ENCODE measurements at places on chromosomes 4 and X.

- DNase-seq = no peak
These were observed 49.0 kb downstream of the NIPAL1 start for GRCh38 chr4:48065587-48066052.

GRCh38 chr4:151575646-151576045 lies 166.7 kb downstream of the FHIP1A start:
- DNase-seq = no peak

DNA sequence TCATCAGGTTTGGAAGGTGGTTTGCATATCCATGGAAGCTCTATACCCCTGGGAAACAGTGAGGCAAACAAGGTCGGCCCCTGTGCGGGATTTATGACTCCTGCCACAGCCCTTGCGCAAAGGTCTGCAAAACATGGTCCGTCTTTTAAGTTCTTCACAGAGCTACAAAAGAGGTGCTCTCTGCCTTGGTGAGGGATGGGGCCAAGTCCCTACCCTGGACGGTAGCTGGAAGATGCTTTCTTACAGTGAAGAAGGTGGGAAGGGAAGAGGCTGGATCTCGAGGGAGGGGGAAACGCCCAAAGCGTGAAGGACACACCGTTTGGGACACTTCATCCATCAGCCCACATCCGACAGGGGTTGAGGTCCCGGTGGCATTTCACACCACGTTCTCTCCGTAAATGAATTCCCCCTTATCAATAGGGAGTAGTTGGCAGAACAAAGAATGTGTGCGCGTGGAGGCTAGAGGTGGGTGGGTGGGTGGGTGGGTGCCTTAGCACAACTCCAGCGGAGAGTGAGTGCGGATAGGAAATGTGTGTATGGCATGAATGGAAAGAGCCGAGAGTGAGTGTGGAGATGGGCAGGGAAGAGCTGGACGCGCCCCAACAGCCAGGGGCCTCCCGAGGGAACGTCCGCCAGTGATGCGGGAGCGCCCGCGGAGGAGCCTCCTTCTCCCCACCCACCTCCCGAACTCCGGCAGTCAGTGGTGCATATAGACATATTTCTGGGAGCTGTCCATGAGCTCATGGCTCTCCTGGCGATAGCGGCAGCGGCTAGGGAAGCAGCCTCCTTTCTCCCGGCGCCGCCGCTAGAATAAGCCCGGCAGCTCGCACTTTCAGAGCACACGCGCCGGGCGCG lies 68.3 kb downstream of the LARP7 start:
- no peak for DNase-seq

DNA sequence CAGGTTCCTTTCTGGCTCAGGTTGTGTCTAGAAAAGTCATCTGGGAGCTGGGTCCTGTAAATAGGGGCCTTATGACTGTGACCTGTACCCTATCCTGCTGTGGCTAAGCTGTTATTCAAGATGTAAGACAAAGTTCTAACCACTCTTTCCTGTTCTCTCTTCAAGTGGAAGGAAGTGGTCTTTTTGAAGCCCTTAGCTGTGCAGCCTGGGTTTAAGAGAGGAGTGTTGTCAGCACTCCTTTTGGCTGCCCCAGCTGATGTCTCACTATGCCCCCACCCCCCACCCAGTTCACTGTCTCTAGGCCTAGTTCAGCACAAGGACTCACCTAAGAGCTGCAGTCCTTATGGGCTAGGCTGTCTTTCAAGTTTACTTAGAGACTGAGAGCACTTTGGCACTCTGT lies 1069.5 kb downstream of the FAM133A start:
- peak; percentile 25 for DNase-seq

DNA sequence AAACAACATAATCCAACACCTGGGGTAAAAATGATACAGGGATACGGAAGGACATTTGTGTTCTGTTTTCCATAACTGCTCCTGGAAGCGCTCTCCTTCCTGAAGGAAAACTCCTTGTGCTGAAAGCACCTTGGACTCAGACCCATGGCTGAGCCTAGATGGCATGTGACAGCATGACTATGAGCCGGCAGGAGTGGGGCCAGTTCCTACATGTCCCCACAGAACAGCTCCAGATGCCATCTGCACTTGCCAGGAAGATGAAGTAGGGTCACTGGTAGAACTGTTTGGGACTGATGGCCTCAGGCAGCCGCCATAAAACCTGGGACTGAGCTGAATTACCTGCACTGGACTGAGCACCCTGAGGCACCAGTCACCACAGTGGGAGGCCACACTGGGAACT lies 56.0 kb upstream of the BCLAF3 start:
- DNase-seq = no peak

DNA sequence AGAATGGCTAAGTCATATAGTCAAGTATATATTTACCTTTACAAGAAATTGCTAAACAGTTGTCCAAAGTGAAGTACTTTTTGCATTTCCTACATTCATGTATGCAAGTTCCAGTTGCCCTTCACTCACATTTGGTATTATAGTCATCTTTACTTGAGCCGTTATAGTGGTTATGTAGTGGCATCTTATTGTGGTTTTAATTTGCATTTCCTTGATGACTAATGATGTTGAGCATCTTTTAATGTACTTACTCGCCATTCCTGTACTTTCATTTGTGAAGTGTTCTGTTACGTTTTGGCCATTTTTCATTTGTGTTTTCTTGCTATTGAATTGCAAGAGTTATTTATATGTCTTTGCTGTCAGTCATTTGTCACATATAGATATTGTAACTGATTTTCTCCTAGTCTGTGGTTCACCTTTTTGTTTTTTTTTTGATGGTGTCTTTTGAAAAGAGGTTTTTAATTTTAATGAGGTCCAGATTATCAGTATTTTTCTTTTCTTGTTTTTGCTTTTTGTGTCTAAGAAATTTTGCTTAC lies 27.6 kb downstream of the ARFIP1 start:
- DNase-seq = no peak

DNA sequence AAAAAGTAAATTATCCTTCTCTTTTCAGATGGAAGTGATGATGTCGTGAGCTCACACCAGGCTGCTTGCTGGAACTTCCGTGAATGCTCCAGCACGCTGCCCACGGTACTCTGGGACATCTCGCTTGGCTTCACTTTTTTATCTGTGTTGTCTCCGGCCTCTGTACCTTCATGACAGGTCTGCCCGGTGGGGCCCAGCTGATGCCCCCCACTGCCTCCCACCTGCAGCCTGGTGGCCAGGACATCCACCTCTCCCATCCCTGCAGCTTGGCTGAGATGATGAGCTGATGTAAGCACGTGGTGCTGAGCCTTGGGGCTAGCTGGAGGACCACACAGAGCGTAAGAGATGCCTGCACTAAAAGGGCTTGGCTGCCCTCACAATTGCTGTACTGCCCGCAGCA lies 59.0 kb upstream of the HELT start:
- no peak for DNase-seq

GRCh38 chr4:5964030-5964429 lies 54.2 kb downstream of the C4orf50 start:
- no peak for DNase-seq

DNA sequence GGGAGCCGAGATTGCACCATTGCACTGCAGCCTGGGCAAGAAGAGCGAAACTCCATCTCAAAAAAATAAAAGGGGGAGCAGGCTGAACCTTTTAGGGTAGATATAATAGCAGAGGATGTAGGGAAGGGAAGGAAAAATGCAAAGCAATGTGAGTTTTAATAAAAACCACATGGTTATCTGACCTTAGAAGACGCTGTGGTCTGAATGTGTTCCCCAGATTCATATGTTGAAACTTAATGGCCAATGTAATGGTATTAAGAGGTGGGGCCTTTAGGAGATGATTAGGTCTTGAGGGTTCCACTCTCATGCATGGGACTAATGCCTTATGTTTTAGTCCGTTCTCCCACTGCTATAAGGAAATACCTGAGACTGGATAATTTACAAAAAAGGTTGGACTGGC lies 114.1 kb upstream of the STX18 start:
- no peak for DNase-seq

DNA sequence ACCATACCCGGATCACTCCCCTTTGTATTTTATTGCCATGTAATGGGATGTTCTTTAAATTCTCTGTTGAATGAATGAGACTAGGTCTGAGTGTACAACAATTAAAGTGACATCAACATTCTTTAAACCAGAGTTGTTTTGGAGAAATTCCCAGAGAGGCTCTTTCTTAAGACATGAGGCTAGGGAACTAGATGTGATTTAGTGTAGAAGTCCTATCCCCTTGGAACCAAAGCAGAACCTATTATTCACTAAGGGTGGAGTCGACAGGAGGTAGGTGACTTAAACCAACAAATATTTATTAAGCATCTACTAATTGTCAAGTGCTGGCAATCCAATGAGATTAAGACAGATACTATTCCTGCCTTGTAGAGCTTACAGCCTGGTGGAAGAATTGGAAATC lies 1.7 kb downstream of the EIF1AX start:
- no peak for DNase-seq

DNA sequence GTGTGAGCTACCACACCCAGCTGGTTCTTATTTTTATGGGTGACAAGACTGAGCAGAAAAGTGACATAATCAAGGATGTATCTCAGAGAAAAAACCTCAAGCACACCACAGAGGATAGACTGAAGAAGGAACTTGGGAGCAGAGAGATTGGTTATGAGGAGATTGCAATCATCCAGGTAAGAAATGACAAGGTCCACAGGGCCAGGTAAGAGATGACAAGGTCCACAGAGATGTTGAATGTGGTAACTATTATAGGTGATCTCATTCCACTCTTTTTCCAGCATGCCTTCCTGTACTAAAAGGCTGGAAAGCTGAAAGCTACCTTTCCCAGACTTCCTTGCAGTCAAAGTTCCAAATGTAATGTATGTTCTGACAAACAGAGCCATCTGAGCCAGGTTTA lies 15.9 kb upstream of the RBM47 start:
- DNase-seq = no peak

DNA sequence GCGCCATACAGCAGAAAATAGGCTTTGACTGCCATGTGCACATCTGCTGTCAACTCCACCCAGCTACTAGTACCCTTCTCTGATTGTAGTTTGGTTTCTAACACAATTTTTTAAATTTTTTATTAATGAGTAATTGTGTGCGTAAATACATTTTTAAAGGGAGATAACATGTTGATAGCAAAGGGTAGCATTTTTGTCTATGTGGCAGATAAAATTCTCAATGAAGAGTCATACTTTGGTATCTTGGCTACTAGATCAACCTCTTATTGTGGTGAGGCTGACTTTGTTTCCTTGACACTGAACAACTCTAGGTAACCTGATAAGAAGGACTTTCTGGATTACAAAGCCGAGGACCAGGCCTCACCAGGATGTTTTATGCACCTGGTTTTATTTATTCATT lies 9.5 kb downstream of the ADH4 start:
- DNase-seq = no peak

DNA sequence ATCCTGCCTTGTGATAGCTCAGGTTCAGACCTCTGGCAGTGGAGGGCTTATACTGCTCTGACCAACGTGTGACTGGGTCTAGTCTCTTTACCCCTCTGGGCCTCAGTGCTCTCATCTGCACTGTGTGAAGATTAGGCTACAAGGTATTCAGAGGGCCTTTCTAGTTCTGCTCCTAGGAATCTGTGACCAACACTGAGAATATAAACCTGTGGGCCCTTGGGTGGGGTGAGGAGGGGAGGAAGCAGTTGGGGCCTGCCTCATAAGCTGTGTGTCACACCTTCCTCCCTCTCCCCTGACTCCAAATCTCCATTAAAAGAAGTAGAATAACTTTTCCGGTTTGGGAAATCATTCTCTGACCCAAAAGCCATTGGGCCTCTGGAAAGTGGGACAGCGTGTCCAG lies 66.3 kb upstream of the MSN start:
- no peak for DNase-seq

DNA sequence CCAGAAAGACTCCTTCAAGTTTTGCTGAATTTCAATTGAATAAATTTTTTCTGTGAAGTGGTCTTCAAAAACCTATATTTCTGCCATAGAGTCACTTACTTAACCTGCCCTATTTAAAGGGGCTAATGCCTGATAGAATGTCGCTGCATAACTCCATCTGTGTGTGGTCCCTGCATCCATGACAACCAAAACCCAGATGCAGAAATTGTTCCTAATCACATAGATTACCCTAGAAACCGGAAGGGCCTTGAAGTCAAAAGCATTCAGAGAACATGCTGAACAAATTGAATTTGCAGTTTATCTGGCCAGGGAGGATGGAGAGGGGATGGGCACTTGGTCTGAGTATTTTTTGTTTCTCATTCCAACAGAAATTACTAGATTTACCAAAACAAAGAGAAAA lies 1.5 kb upstream of the PARM1 start:
- DNase-seq = no peak

DNA sequence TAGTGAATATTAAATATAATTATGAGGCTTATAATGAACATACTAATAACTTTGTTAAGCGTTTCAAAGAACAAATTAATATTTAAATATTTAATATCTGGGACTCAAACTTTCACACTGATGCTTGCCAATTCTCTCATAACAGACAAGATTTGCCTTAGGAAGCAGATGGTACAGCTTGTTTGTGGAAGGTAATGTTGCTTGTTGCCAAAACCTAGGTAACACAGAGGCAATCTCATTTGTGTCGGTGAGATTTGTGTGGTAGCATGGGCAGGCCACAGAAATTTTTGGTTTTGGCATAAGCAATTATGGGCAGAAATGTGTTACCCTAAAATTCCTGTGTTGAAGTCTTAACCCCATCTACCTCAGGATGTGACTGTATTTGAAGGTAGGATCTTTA lies 114.9 kb upstream of the AFF2 start:
- no peak for DNase-seq

DNA sequence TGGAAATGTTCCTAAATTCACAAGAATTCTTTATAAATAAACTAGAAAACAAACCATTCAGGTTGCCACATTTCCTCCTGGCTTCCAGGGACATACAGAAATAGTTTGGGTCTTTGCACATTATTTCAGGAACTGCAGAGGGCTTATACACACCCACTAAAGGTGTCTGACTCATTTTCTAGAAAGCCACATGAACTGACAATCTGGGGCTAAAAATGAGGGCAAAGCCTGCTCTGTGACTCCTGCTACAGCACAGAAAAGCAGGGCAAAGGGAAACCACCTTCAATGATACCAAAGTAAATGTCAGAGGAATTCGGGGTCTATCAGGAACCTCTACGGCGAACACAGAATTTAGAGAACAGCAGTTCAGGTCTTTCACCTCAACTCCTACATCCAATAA lies 112.2 kb upstream of the MAP3K15 start:
- peak; percentile 22 for DNase-seq

DNA sequence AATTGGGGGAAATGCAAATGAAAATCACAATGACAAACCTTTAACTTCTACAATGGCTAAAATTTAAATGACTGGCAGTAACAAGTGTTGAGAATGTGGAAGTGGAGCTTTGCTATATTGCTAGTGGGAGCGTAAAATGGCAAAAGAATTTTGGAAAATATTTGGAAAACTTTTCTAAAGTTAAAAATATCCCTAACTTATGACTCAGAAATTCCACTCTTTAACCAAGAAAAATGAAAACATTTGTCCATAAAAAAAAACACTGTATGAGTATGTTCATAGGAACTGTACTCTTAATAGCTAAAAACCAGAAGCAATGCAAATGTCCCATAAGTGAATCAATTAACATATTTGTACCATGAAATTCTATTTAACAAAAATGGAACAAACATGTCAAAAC lies 3.6 kb downstream of the TBCK start:
- no peak for DNase-seq

- no peak for DNase-seq
These were observed 1119.6 kb downstream of the PCDH18 start for GRCh38 chr4:136412708-136413107.

- DNase-seq = no peak
These were observed 410.0 kb upstream of the NR3C2 start for GRCh38 chr4:148852092-148852699.

- no peak for DNase-seq
These were observed 27.4 kb upstream of the TMPRSS11B start for GRCh38 chr4:68272860-68273259.

- DNase-seq = no peak
These were observed 387.3 kb downstream of the SPRY1 start for GRCh38 chr4:123783921-123784320.

All from activated CD8-positive, alpha-beta T cell treated with anti-CD3 and anti-CD28 coated beads, Interleukin-2, amount 10 ng/mL, durations not matched to agents 7 days and 5 days (primary cell).